ENCODE measurements at places on chromosomes 7 and 10. TPM values are rescaled to one million over a fixed set of nuclear protein-coding genes. Genes with fewer than 3 reads are reported as not detected.

GRCh38 chr7:22184549-22185199 is 172.3 kb downstream of the RAPGEF5 start:
- DNase-seq = no peak

DNA sequence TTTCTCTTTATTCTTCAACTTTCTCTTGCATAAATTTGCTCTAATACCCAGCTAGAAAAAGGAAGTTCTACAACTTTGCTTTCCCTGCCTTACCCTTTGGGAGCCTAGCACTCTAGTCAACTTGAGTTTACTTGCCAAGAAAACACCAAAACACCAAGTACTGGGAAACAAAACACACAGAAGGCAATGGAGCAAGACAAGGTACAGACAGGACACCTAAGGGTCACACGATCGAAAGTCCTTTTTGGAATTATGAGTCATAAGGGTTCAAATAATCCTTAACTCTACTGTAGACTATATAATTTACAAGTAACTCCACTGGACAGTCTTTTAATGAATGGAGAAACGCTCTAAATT is 42.6 kb upstream of the ANAPC16 start:
- no peak for DNase-seq

DNA sequence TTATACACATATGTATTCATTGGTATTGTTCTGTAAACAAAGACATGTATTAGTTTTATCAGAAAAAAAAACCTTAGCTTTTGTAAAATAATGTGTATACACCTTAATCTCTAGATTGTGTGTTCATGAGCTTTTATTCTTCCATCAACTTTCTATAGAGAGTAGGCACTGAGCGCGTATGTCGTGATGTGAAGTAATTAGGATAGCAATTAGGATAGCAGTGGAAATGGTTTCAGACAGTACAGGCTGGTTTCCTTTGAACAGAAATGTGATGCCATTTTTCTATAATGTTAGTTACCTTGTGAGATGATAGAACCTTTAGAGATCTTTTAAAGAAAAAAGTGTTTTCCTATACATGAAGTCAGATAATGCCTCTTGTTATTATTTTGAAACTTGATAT is 237.7 kb upstream of the LRRN3 start:
- no peak for DNase-seq

DNA sequence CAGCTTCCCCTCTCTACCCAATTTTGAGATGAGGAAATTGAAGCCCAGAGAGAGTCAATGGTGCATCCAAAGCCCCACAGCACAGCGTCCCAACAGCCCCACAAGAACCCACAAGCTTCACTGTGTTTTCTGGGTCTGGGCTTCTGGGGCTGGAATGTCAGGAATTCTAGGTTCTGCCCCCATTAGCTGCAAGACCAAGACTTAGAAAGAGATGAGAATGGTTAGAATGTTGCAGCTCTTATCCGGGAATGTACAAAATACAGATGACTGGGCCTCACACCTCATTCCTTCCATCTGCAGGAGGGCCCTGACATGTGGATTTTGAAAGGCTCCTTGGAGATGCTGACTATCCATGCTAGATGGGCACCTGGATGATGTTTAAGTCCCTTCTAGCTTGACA is 6.0 kb upstream of the SGPL1 start:
- no peak for DNase-seq

- no peak for DNase-seq
These were observed 24.9 kb upstream of the WDFY4 start for GRCh38 chr10:48659790-48660189.

DNA sequence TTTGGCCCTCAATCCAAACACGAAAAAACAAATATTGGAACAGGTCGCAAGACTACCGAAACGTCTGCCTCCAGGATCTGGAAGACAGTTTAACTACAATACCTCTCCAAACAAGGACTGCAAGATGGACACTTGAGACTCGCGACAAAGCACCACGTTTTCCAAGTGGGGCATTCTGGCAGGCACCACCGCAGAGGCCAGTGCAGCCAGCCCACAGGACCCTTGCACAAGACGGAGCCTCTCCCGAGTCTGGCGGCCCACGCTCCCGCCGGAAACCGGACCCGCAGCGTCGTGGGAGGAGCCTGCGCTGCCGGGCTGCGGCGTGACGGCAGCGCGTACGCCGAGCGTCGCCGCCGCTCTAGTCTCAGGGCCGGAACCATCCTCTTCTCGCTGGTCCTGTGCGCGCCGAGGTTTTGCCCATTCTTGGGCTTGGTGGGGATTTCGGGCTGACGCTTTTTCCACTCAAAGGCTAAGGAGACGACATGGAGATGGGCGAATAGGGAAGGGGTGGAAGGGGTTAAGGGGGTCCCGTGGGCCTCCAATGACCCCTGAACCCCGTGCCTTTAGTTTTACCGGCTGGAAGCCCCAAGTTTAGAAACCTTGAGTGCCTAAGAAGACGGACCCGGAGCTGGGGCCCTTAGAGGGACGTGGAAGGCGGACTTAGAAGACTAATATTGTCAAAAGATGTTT is at the start of gene ORC5:
ORC5 (minus strand) TSS at position 283 of the 690 bp plus-strand sequence; CDS start at position 174, 109 bp downstream.
- DNase-seq = peak; percentile 72

DNA sequence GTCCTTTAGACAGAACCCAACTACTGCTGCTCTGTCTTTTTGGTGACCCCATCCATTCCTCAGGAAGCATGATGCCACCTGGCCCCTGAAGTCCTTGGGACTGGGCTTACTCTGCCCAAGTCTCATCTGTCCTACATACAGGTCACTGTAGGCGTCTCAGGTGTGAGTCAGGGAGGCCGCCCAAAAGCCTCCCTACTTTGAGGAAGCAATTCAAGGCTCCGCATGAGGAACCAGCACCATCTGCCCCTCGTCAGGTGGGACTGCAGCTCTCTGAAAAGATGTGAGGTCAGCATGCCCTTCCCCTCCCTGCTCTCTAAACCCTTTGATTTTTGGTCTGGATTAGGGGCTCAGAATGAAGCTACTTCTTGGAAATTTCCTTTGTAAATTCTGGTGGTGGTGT is 354.8 kb downstream of the CXCL12 start:
- DNase-seq = no peak

DNA sequence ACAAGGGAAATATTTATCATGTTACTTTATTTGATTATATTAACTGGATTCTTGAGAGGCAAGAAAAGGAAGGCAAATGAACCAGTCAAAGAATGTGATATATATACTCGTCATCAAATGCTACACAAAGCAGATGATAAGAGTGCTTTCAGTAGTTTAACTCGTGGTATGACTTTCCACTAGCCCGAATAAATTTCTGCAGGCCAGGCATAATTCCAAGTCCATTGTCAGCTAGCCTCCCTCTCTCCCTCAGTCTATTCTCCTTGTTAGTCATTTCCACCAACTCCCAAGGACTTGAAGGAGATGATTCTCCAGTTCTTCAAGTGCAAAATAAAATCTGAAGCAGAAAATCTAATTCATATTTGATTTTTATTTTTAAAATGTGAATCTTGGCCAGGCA is 190.5 kb downstream of the GLI3 start:
- DNase-seq = no peak

GRCh38 chr10:34816501-34817002 is 1.5 kb upstream of the PARD3 start:
- no peak for DNase-seq

- no peak for DNase-seq
These were observed 99.3 kb upstream of the FAM20C start for GRCh38 chr7:92888-93672.

DNA sequence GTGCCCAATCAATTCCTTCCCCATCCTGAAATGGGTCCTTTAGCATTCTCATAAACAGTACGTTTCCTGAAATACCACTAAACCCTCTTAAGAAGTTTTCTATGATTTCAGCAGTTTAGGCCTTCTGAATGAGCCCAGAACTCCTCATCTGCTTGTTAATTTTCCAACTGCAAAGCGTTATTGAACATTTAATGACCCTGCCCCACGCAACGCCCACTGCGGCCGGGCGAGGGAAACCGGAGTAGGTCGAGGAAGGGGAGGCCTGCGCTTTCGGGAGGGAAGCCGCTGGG is 608 bp upstream of the UBN2 start:
- DNase-seq = no peak

- DNase-seq = no peak
These were observed 90.0 kb downstream of the GRK5 start for GRCh38 chr10:119297207-119297968.

DNA sequence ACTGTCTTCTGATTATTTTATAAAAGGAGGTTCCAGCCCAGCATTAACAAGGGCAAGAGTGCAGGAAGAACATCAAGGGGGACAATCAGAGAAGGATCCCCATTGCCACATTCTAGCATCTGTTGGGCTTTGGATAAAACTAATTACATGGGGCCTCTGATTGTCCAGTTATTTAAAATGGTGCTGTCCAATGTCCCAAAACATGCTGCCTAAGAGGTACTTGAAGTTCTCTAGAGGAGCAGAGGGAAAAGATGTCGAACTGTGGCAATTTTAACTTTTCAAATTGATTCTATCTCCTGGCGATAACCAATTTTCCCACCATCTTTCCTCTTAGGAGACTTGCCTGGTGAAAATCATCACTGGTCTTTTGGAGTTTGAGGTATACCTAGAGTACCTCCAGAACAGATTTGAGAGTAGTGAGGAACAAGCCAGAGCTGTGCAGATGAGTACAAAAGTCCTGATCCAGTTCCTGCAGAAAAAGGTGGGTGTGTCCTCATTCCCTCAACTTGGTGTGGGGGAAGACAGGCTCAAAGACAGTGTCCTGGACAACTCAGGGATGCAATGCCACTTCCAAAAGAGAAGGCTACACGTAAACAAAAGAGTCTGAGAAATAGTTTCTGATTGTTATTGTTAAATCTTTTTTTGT is 2.3 kb downstream of the IL6 start:
- no peak for DNase-seq

DNA sequence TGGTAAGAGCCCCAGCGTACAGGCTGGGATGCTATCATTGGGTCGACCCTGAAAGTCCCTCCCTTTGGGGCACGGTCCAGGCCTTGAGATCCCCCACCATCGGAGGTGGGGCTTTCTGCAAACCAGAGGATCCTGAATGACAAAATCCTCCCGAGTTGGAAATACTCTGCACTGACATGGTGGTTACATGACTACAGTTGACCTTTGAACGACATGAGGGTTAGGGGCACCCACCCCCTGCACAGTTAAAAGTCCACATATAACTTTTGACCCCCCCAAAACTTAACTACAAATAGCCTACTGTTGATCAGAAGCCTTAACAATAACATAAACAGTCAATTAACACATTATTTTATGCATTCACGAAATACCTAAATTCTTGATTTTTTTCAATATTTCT is 13.1 kb downstream of the HSPA12A start:
- DNase-seq = no peak

DNA sequence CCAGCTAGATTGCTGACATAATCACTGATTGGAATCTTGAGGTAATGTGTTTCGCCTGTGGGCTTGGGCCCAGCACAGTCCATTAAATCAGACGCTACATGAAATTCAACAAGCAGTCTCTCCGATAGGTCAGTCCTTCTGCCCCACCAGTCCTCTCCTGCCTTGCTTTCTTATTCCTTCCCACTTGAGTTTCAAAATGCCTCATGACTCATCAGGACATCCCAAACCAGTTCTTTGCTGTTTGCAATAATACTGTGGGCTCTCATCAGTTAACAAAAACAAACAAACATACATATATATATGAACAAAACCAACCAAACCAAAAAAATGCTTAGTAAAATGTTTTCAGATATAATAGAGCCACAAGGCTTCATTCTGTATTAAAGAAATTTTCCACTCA is 599.0 kb downstream of the SORCS1 start:
- DNase-seq = no peak

GRCh38 chr10:44962870-44963738 is 3.5 kb downstream of the RASSF4 start:
- peak; percentile 62 for DNase-seq

GRCh38 chr7:54483523-54483922 is 58.7 kb upstream of the VSTM2A start:
- DNase-seq = no peak

DNA sequence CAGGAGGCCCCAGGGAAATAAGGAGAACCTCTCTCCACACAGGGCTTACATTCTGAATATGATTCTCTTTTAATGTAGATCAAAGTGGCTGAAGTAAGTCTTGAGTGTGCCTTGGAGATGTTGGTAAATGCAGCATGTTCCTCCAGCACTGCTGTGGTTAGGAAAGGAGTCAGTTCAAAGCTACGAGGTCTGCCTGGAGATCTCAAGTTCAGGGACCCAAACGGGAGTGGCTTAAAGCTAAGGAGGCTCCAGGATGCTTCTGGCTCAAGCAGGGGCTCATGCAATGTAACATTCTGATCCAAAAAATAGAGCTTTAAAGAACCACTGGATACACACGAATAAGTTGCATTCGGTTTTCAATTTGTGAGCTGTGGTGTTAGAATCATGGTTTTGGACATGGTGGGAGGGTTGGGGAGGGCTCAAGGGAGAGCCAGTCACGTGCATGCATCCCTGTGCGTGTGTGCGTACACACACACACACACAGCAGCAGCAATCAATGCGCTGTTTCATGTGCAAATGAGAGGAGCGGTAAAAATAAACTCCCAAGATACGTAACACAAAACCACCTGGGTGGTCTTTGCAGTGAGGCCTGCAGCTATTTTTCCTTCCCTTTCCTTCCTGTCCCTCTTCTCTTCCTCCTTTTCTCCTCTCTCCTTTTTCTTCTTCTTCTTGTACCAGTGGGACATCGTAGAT is 70.5 kb downstream of the AOAH start:
- DNase-seq = no peak

- no peak for DNase-seq
These were observed 212.5 kb downstream of the DGKB start for GRCh38 chr7:14690075-14690474.

GRCh38 chr7:128073671-128074310 is 42.6 kb upstream of the LRRC4 start:
- DNase-seq = no peak

DNA sequence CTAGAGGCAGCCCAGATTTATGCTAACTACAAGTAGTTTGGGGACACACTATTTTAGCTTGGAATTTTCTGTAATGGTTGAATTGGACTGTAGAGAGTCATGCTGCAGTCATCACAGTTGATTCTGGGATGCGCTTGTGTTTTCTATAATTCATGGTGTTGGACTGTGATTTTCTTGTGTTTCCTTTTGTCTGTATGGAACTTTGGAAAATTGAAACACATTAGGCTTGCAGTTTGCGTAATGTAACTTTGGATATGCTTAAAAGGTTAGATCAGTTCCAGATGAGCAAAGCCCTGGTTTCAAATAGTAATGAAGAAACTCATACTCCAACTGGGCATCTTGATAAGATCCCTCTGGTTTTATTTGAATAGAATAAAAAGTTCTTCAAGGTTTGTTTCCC is 502.2 kb downstream of the ARL4A start:
- DNase-seq = no peak

GRCh38 chr10:100879741-100880360 is 32.9 kb upstream of the SLF2 start:
- no peak for DNase-seq

DNA sequence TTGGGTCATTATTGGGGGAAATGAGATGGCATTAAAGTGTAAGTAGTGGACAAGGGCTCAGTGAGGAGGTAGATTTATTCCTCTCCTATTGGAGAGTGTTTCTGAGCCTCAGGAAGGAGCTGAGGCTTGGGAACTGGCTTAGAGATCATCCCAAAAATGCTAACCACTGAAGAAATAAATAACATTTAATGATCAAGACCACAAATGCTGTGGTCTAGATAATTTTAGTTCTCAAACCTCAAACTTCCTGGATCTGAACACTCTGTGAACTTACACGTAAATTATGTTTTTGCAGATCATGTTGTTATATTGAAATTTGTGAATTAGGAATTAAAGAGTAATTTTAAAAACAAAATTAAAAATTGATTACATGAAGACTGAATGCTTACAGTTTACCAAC is 27.3 kb downstream of the MDFIC start:
- no peak for DNase-seq

EXOC6 gene
- total RNA-seq = 13.6 TPM

FZD8 gene
- 13.9 TPM for total RNA-seq

AKR1B15 gene
- total RNA-seq = 14.0 TPM

Measured in left colon (tissue), 2 donors.